NCI-H774 (cell line): ENCODE measurements at places on chromosomes 3 and 15.

DNA sequence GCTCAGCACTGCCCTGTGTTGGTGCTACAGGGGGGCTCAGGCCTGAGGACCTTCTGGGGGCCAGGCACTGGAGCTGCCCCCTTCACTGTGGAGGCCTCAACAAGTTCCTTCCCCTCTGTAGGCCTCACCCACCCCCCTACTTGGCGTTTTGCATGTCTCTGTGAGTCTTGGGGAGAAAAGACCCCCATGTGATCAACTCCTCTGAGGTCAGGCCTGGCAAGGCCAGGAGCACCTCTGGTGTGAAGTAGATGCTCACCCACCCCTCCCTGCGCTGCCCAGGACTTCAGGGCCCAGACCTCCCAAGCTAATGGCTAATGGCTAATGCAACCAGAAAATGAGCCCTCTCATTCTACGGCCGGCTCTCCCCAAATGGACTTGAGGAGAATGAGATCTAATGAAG, 34.2 kb upstream of the CHRNB4 start:
- DNase-seq: no peak

DNA sequence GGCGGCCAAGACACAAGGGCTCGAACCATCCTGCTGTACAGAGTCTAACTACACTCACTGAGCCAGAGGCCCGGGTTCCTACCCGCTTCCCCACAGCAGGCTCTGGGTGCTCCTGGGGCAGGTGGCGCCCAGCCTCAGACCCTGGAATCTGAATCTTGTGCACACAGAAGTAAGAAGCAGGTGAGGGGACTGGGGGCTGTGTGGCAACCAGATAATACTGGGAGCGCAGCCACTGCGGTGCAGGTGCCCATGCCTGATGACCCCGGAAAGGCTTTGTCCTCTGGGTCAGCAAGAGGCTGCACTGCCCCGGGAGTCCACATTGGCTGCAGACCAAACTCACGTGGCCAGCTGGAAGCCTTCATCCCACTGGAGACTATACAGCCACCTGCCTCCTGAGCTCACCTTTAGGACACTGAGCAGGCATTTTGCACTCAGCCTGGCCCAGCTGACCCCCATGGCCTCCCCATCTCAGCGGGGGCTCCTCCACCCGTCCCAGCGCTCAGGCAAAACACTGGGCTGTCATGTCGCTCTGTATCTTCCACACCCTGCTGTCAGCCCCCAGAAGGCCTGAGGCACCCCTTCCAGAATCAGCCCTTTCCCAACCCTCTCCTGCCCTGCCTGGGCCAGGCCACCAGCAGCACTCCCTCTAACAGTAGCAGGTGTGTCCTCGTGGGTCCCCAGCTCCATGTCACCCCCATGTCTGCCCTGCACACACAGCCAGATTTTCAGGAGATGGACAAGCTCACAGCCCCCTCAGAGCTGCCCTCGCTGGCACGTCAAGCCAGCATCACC, 101.0 kb upstream of the IQSEC1 start:
- no peak for DNase-seq

DNA sequence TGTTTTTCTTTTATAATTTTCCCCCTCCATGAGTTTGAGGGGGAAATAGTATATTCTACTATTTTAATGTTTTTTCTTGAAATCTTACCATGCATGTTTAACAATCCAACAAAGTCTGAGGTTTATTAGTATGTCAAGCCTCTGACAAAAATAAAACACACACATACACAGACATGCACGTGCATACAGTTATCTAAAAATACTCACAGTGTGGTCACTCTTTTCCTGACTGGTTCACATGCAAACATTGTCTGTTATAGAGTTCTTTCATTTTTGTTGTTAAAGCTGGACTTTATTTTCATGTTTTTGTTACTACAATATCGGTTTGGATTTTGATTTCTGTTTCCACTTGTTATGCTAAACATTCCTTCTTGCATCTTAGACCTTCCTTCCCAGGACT, 236.6 kb downstream of the MFSD1 start:
- DNase-seq: no peak

DNA sequence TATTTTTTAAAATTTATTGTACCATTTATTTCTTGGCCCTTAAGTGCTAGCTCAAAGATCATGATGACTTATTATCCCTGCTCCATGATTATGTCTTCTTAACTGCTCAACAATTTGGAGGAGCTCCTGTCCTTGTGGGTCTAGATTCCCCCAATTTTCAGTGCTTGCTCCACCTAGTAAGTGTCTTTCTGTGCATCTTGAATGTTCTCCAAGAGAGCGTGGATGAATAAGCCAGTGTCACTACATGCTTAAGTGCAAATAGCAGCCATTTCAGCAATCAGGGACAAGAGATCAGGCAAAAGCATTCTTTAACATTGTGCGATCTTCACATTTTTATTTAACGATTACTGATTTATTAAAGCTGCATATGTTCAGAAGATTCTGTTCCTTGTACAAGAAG, 99.4 kb downstream of the ALCAM start:
- DNase-seq: no peak

DNA sequence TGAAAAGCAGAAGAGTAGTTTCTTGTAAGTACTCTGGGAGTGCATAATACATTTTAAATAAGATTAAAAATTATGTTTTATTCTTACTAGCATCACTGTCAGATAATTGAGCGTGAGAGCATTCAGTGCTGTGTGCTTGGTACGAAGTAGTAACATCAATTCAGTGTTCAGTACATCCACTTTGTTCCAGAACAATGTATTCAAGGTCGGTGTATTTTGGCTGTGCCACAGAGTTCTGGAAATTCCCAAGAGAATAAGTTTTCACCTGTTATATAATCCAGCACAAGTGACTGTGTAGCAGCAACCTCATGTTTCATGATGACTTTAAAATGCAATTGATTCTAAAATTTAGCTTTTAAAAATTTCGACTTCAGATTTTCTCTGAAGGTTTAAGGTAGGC, 130.6 kb downstream of the IGF1R start:
- no peak for DNase-seq

DNA sequence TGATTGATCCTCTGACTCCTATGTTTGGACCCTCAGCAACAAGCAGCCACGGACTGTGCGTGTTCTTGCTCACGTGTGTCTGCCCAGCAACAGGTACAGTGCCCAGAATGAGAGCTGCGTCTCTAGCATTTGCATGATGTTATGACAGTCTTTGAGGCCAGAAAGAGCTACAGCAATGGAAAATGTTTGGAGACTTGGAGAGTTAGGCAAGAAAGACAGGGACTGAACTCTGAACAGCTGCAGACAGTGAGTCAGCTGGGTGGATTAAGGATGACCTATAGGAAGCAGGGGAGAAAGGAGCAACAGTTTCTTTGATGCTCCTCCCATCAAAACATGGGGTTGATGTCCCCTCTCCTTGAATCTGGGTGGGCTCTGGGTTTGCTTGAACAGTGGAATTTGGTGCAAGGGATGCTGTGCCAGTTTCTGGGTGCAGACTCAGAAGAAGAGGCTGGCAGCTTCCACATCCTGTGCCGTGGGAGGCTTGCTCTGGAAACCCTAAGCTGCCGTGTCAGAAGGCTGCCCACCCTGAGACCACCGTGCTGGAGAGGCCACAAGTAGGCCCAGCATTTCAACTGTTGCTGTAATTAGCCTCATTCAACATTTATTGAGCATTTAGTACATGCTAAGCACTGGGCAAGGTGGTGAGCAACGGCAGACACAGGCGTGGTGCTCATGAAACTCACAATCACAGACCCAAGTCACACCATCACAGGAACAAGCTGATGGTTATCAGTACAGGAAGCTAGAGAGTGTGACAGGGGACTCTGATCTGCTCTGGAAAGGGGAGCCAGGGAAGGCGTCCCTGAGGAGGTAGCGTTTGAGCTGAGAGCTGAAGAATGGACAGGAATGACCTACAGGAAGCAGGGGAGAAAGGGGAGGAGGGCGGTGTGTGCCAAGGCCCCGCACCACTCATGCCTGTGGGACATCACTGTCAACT, 21.7 kb downstream of the CCR9 start:
- no peak for DNase-seq

- DNase-seq: no peak
Measured at GRCh38 chr3:133944641-133945380, 49.1 kb upstream of the RAB6B start.

DNA sequence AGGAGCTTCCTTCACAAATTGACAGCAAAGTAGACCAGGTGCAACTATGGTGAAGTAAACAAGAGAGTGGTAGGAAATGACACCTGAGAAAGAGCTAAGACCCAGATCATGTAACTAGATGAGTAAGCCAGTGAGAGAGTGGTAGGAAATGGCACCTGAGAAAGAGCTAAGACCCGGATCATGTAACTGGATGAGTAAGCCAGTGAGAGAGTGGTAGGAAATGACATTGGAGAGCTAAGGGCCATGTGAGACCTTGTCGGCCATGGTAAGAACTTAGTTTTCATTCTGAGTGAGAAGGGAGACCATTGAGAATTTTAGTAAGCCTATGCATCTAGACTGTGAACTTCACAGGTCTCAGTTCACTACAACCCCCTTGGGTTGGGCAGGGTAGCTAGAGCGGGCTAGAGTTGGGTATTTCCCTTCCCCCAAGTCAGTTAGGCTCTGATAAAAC, 5.4 kb upstream of the SENP7 start:
- DNase-seq: no peak

DNA sequence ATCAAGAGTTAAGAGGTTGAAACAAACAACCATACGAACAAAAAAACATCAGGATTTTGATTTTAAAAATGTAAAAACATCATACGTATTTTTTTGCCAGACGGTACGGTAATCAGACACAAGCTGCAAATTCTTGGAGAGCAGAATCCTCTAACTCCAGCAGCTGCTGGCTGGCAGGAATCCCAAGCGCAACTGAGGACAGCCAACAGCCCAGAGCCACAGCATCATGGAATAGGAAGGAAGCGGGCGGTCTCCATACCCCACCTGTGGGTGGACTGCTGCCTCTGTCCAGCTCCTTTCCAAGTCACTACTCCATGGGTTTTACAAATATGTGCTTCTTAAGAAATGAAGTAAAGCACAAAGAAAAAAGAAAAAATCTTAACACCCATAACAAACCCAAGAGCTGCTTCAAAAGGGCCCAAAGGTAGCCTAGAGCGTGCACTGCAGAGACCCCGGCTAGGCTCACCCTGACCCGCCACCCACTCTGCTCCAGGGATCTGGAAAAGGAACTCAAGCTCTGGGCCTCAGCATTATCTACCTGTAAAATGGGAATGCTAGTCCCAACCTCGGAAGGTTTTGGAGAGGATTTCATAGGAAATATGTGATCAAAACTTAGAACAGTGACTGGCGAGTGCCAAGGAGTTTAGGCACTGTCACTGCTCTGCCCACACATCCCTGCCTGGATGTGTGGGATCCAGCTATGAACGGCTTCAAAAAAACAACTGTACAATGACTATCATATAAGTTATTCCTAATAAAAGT, 33.4 kb downstream of the ZXDC start:
- DNase-seq: no peak

GRCh38 chr15:64044300-64045100, 1.8 kb downstream of the DAPK2 start:
- DNase-seq: no peak

GRCh38 chr3:8276056-8276455, 225.6 kb upstream of the LMCD1 start:
- no peak for DNase-seq

GRCh38 chr3:53384465-53385423, 37.4 kb upstream of the DCP1A start:
- no peak for DNase-seq

DNA sequence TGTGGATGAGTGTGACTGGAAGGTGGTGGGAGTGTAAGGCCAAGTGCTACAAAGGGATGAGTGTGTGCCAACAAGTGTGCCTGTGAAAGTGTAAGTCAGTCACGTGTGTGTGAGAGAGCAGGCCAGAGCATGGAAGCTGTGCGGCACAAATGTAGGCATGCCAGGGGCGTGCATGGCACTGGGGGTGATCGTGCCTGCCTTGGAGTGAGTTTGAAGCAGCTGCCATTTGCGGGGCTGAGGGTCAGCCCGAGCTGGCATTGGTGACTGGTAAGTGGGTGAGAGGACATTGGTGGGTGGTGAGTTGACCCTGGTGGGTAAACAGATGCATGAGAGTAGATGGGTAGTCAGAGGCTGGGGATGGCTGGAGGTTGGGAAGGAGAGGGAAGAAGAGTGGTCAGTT, 24.5 kb downstream of the CD276 start:
- no peak for DNase-seq

- DNase-seq: no peak
Measured at GRCh38 chr15:44695294-44695693, 15.8 kb downstream of the PATL2 start.

DNA sequence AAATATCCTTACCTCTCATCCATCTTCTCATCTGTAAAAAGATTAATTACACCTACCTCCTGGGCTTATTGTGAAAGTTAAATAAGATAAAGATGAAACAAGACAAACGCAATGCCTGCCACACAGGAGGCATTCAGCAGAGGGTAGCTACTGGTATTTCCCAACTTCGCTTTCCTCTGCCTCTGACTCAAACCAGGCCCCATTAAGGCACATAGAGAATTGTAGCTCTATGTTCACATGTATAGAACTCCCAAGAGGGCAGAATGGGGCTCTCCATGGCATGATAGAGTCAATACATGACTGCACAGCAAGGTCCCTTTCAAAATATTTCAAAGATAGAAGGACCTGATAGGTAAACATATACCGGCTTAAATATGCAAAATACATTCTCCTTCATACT, 1.4 kb downstream of the LYSMD2 start:
- DNase-seq: no peak

- DNase-seq: no peak
Measured at GRCh38 chr15:92009162-92009561, 155.7 kb downstream of the SLCO3A1 start.
